GM23248 (cell line): ENCODE measurements at places on chromosomes 4 and X.

GRCh38 chr4:79212311-79212710, 113.5 kb downstream of the NAA11 start:
- DNase-seq: no peak

- peak; percentile 62 for DNase-seq
These were observed 76.5 kb upstream of the BCOR start for GRCh38 chrX:40174001-40174853.

GRCh38 chrX:43882294-43882681, at the start of gene MAOB:
Gene MAOB (minus strand): TSS chrX:43882450. CDS start chrX:43882299, 151 bp downstream.
- peak; percentile 35 for DNase-seq

- no peak for DNase-seq
These were observed 28.4 kb upstream of the UVSSA start for GRCh38 chr4:1318488-1319213.

DNA sequence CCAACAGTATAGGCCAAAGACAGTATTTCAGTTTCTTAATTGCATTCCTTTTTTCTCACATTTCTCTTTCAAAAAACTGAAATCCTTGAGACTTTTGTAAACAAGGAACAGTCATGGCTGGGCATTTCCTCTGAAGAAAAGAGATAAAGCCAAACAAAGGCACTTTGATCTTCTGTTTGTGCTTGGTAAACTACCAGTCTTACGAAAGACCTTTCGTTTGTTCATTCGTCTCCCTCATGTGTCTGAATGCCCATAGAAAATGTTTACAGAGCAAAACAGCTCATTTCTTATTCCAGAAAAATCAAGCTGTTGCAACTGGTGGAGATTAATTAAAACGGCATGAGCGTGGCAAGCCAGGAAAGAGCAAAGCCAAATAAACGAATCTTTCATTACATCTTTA, 178.0 kb downstream of the GASK1B start:
- peak; percentile 29 for DNase-seq

- DNase-seq: no peak
These were observed 42.4 kb downstream of the N4BP2 start for GRCh38 chr4:40099010-40099409.

GRCh38 chrX:22081475-22082092, 49.5 kb downstream of the PHEX start:
- peak; percentile 67 for DNase-seq

DNA sequence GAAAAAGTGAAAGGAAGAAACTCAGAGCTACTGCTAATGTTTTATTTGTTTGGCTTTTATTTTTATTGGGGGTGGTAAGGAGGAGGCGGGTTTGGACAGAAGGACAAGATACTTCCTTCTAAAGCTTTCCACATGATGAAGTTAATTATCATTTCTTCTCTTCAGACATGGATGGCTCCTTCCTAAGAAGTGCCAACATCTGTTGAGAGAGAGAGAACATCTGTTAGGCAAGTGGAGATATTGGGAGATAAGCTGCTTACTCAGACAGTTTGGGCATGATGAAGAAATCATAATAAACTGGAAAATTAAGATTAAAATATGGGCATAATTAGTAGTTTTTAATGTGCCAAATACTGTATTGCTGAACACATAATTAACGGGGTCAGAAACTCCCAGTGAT, 535.7 kb upstream of the INTU start:
- DNase-seq: no peak

- DNase-seq: no peak
These were observed 59.5 kb downstream of the HTRA3 start for GRCh38 chr4:8328866-8329559.
